ENCODE measurements at places on chromosomes 4 and X.
A peak's percentile ranks its signal among the peaks of the same experiment; 100 is the strongest.

GRCh38 chr4:116632269-116632668 is 453.1 kb downstream of the TRAM1L1 start:
- no peak for DNase-seq

DNA sequence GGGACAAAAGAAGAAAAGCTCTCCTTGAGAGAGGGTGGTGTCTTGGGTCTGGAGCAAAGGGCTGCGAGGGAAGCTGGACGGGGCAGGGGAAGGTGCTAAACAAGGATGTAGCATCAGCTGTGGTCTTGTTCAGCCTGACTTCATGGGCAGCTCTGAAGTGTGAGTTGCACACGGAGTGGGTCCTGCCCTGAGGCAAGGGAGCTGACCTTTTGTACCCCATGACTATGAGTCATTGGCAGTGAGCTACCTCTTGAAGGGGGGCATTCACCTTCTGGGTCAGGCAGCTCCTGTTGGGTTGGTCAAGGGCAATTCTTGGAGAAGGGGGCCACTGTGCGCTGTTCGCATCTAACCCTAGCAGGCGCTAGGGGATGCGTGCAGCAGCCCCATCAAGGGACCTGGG is 151.8 kb downstream of the SMIM20 start:
- DNase-seq = no peak

DNA sequence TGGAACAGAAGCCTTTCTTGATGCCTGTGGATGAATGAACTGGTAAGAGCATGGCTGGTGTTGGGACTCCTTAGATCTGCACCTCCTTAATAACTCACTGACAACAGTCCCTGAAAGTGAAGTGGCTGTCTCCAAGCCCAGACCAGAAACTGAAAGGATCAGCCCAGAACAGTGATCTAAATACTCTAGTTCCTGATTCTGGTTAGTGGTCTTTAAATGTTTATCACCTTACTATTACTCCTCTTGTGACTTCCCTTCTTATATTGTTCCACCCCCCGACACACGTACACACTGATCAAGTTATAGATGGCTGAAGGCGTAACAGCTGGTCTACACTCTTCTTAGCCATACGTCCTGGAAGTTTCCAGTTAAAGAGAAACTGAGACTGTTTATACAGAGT is 33.8 kb upstream of the ARMCX2 start:
- no peak for DNase-seq

- DNase-seq = no peak
These were observed 82.2 kb downstream of the CC2D2A start for GRCh38 chr4:15551740-15552446.

DNA sequence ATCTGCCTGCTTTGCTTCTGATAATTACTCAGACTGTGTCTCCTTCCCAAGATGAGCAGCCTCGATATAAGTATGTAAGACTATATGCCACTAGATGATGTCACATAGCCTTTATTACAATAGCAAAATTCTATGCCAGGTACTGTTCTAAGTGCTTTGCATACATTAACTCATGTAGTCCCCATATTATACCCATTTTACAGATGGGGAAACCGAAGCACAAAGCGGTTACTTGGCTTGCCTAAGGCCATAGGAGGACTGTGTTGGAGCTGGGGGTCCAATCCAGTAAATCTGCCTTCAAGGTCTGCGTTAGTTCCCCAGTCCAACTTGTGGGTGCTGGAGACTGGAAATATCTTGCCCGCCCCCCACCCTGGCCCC is 826 bp upstream of the SCML1 start:
- DNase-seq = peak; percentile 1

DNA sequence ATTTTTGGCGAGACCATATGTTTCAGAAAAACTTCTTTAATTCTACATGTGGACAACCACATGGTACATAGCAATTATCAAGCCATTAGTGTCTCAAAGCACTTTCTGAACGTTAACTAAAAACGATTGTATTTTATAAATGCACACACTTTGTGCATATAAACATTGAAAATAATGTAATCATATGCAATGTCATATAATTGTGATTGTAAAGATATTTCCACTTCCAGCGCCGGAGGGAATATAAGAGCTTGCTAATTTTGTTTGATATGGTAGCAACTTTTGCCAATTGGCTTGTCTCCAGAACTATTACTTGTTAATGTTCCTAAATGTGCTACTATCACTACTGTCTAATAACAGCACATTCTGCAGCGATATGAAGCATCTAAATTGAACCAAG is 162.3 kb upstream of the SMIM31 start:
- no peak for DNase-seq

- peak; percentile 0 for DNase-seq
These were observed 38.6 kb downstream of the ALG13 start for GRCh38 chrX:111719426-111720210.

DNA sequence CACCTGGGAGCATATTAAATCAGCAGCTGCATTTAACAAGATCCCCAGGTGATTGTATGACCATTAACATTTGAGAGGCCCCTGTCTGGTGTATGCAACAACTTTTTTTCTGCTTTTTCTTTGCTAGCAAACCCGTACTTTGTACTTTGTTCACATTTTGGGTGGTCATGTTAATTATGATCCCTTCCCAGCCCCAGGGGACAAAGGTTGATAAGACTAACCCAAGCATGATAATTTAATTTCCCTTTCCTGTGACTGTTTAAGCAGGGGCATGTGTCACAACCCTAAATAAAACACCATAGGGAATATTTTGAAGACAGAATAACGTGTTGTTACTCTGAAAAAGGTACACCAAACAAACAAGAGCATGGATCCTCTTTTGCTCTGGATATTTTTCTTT is 332.0 kb downstream of the PCDH18 start:
- DNase-seq = no peak

- DNase-seq = no peak
These were observed 12.3 kb downstream of the CLDN2 start for GRCh38 chrX:106932492-106932923.

- DNase-seq = peak; percentile 87
These were observed 175.3 kb downstream of the TSPAN5 start for GRCh38 chr4:98482847-98483806.

GRCh38 chrX:3380603-3381002 is 34.2 kb upstream of the MXRA5 start:
- no peak for DNase-seq

GRCh38 chrX:112832481-112833095 is 8.0 kb downstream of the AMOT start:
- DNase-seq = peak; percentile 75

- peak; percentile 59 for DNase-seq
These were observed 9.5 kb downstream of the NAF1 start for GRCh38 chr4:163157157-163157556.

DNA sequence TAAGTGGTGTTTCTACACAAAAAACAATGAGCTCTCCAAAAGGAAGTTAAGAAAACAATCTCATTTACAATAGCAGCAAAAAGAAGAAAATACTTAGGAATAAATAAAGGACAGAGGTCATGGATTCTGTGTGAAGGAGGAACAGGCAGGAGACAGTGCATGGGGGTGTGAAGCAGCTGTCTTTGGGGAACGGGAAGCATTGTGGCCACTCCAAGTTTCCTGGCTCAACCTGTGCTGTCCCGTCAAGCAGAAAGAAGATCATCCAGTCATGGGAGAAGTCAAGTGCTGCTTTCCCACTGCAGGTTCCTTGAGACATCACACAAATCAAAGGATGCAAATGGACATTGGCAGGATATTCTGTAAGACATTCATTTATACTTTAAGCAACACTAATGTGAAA is 66.1 kb upstream of the MAML3 start:
- no peak for DNase-seq

DNA sequence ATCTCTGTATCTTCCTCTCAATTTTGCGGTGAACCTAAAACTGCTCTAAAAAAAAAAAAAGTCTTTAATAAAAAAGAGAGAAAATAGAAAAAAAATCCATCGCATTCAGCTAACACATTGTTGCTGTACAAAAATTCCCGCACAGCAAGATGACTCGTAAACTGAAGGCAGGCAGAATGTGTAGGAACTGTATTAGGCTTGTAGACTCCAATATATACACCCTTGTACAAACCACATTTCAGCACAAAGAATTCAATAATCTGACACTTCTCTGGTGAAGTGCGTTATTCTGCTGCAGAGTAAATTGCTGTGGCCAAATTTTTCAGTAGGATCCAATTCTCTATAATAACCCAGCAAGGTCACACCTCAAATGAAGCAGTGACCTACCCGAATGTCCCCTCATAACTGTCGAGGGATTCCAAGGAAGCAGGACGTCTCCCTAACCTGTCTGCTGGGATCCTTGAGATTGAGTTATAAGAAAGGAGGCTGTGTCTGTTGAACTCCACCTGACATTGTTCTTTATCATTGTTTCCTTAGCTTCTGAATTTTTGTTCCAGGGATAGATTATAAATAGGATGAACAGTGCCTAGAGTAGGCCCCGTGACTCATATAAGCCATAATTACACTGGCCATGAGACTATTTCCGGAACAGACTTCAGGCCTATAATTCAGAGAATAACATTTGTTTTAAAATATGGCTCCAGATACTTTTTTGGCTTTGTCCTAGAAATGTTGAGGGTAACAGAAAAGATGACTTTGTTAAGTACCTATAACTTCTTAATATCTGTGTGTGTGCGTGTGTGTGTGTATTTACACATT is 348.3 kb downstream of the PCDH7 start:
- no peak for DNase-seq

GRCh38 chrX:48475296-48475695 is 703 bp upstream of the FTSJ1 start:
- no peak for DNase-seq

- peak; percentile 72 for DNase-seq
These were observed 70.0 kb upstream of the FAM241A start for GRCh38 chr4:112075129-112075753.

GRCh38 chr4:152382057-152382785 is 153.7 kb downstream of the FBXW7 start:
- no peak for DNase-seq

DNA sequence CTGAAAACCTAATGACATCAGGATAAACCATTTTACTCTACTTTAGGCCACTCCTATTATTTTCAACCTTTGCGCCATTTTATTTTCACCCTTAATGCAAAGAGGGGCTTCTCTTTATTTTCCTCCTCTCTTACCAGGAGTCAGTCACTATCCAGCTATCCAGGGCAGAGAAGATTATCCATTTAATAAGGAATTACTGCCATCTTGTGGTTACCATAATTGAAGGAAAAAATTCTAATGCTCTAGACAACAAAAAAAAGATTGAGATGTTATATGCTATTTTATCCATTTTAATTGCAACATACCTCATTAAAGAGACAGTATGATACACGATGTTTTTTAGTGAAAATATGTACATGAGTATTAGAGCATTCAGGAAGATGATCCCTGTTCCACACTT is 514.5 kb upstream of the FAM241A start:
- DNase-seq = peak; percentile 50

GRCh38 chr4:173346074-173346473 is 11.9 kb upstream of the HMGB2 start:
- no peak for DNase-seq

GRCh38 chr4:145047151-145047550 is 50.8 kb downstream of the ANAPC10 start:
- no peak for DNase-seq

DNA sequence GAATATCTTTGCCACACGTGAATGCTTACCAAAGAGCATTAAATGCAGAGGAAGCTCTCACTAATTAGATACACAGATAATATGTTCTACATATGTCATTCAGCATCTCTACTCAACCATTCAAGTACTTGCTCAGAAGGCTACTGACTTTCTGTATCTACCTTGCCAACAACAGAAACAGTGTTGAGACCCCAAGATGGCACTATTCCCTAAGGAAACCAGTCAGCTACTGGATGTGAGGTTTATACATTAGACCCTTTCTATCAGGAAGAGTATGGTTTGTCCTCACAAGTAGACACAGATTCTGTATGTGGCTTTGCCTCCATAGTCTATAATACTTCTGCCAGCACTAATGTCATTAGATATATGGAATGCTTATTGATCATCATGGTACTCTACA is 443.9 kb upstream of the INTU start:
- DNase-seq = peak; percentile 26

GRCh38 chrX:103099691-103100090 is 6.7 kb upstream of the NXF3 start:
- no peak for DNase-seq

- DNase-seq = no peak
These were observed 19.6 kb upstream of the CXCL5 start for GRCh38 chr4:74018116-74018515.

DNA sequence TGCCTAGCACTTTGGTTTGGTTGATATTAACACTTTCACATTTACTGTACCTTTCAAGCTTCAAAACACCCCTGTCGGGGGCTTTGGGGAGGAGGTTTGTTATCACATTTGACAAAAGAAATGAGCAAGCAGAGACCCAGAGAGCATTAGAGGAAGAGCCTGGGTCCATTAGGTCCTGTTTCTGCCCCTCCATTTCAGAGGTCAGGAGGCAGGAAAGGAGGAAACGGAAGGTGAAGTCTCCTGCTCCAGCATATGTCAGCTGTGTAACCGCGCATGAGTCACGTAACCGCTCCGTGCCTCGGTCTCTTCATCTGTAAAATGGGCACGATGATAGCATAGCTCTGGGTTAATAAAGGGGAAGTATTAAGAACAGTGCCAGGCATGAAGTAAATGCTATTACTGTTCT is 201.9 kb upstream of the BCOR start:
- no peak for DNase-seq

GRCh38 chr4:95204873-95205272 is 343.9 kb downstream of the UNC5C start:
- DNase-seq = no peak

DNA sequence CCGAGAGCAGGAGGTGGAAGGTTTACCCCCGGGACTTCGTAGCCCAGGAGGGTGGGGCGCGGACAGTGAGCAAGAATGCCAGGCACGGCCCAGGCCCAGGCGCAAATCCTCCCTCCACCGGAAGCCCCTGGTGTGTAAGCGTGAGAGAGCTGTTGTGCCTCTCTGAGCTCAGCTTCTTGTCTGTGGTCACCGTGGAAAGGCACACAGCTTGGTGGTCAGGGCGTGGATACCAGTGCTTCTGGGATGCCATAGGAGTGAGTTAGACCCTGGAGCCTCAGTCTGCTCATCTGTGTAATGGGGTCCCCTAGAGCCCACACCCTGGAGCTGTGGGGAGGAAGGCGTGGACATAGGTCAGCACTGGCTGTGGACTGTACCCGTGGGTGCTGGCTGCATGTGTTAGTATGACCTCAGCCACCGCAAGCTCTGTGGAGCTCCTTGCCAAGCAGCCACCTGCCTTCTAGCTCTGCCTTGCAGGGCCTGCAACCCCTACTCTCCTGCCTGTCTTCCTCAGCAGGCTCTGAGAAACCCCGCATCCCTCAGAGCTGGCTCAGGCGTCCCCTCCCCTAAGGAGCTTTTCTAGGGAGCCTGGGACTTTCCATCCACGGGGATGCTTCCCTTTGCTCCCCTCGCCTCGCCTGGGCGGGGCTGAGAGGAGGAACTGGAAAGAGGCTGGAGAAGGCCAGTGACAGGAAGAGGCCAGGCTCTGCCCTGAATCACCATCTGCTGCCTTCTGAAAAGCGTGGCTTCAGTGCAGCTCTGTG is 28.0 kb upstream of the AFAP1 start:
- no peak for DNase-seq

- no peak for DNase-seq
These were observed 526.4 kb upstream of the PRKX start for GRCh38 chrX:4239650-4240540.

GRCh38 chr4:188976644-188977115 is 837.4 kb downstream of the TRIML1 start:
- DNase-seq = peak; percentile 47
